ENCODE measurements at places on chromosomes 13 and 19. TPM values are rescaled to one million over a fixed set of nuclear protein-coding genes. Genes with fewer than 3 reads are reported as not detected.

FCHO1 gene
- total RNA-seq, result 71.9 TPM

DNA sequence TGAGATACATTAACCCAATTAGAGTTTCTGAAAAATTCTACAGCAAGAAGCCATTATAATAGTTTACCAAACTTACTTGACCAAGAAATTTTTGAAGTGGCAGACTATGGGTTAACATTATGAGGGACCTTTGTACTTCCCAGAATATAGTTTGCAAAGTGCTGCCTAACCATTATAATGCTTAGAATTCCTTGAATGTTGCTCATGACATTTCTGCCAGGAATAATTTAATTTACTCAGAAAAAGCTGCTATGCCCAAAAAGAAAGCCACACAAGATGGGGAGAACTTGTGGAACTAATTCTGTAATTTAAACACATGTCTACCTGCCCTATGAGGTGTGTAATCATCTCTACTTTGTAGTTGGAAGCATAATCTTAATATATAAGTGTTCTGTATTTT, 58.1 kb upstream of the MYCBP2 start:
- no peaks in the 10 kb centered on the region for H3K27me3 ChIP-seq
- no peak for DNase-seq
- no peak overlapping the region for H3K27ac ChIP-seq
- H3K4me1 ChIP-seq, result peaks cover 7% of the 10 kb centered on the region
- H3K36me3 ChIP-seq, result no peaks in the 10 kb centered on the region
- no peak overlapping the region for H3K4me3 ChIP-seq

STARD13 gene
- not detected for total RNA-seq

- no peaks in the 10 kb centered on the region for H3K4me1 ChIP-seq
- DNase-seq, result no peak
- no peak overlapping the region for H3K27ac ChIP-seq
- peaks cover 25% of the 10 kb centered on the region for H3K27me3 ChIP-seq
- H3K4me3 ChIP-seq, result no peak overlapping the region
- H3K36me3 ChIP-seq, result no peaks in the 10 kb centered on the region
Observed at GRCh38 chr13:27516103-27516502, 65.7 kb upstream of the MTIF3 start.

FFAR2 gene
- not detected for total RNA-seq

ZFP14 gene
- 4.8 TPM for total RNA-seq

- no peaks in the 10 kb centered on the region for H3K4me1 ChIP-seq
- no peaks in the 10 kb centered on the region for H3K27me3 ChIP-seq
- no peak for DNase-seq
Observed at GRCh38 chr13:29513002-29513980, 82.2 kb downstream of the SLC7A1 start.

NFKBIB gene
- 57.7 TPM for total RNA-seq

BAX gene
- total RNA-seq, result 92.8 TPM

COX6B2 gene
- 0.57 TPM for total RNA-seq

ZNF575 gene
- 3.3 TPM for total RNA-seq

GRCh38 chr13:107551521-107551920, 663.8 kb downstream of the LIG4 start:
- H3K36me3 ChIP-seq, result no peaks in the 10 kb centered on the region
- no peak overlapping the region for H3K4me3 ChIP-seq
- no peak overlapping the region for H3K27ac ChIP-seq
- no peaks in the 10 kb centered on the region for H3K4me1 ChIP-seq
- DNase-seq, result no peak

DNA sequence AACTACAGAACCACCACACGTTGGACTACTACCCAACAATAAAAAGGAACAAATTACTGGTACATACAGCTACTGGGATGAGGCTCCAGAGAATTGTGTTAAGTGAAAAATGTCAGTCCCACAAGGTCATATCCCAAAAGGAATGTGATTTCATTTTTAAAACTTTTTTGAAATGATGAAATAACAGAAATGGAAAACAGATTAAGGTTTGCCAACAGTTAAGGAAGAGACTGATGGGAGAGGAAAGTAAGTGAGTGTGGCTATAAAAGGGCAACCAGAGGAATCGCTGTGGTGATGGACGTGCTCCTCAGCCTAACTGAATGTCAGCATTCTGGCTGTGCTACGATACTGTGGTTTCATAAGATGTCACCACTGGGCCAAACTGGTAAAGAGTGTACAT, 512.8 kb downstream of the UQCRFS1 start:
- H3K27ac ChIP-seq, result no peak overlapping the region
- no peak overlapping the region for H3K4me3 ChIP-seq
- no peaks in the 10 kb centered on the region for H3K27me3 ChIP-seq
- no peak for DNase-seq
- no peaks in the 10 kb centered on the region for H3K4me1 ChIP-seq

ZNF626 gene
- total RNA-seq, result 4.0 TPM

- H3K27ac ChIP-seq, result no peak overlapping the region
- no peak overlapping the region for H3K4me3 ChIP-seq
Observed at GRCh38 chr13:39675904-39676303, 20.4 kb downstream of the COG6 start.

GRCh38 chr13:71864094-71864985, 2.7 kb downstream of the DACH1 start:
- H3K27me3 ChIP-seq, result peaks cover 13% of the 10 kb centered on the region
- no peak overlapping the region for H3K27ac ChIP-seq
- no peak for DNase-seq
- peaks cover 7% of the 10 kb centered on the region for H3K4me1 ChIP-seq

Measured in CD4-positive, CD25-positive, alpha-beta regulatory T cell (primary cell).